Heart left ventricle (tissue), 16 donors: ENCODE measurements at places on chromosomes 13 and 19. TPM values are rescaled to one million over a fixed set of nuclear protein-coding genes. Genes with fewer than 3 reads are reported as not detected.

The ATP4A gene
- total RNA-seq = not detected

The ZNF536 gene
- 10.1 TPM for total RNA-seq

The DCT gene
- not detected for total RNA-seq

The ZNF208 gene
- 18.4 TPM for total RNA-seq

The SLC10A2 gene
- total RNA-seq = not detected

The ZNF433 gene
- total RNA-seq = 2.2 TPM

The GPI gene
- 513 TPM for total RNA-seq

The ATXN8OS gene
- total RNA-seq = not detected

The ATP8B3 gene
- total RNA-seq = 0.65 TPM

The MAP1S gene
- 22.7 TPM for total RNA-seq

The SELENOV gene
- total RNA-seq = not detected

- peak overlapping the region; percentile 100 for H3K4me3 ChIP-seq
- peaks cover 32% of the 10 kb centered on the region for H3K4me1 ChIP-seq
- DNase-seq = no peak
- no peaks in the 10 kb centered on the region for H3K27me3 ChIP-seq
Measured at GRCh38 chr19:46347985-46348384, 1.1 kb downstream of the PPP5C start.

GRCh38 chr19:3733549-3734309 lies 25.5 kb downstream of the TJP3 start:
- DNase-seq = no peak
- no peaks in the 10 kb centered on the region for H3K4me1 ChIP-seq

DNA sequence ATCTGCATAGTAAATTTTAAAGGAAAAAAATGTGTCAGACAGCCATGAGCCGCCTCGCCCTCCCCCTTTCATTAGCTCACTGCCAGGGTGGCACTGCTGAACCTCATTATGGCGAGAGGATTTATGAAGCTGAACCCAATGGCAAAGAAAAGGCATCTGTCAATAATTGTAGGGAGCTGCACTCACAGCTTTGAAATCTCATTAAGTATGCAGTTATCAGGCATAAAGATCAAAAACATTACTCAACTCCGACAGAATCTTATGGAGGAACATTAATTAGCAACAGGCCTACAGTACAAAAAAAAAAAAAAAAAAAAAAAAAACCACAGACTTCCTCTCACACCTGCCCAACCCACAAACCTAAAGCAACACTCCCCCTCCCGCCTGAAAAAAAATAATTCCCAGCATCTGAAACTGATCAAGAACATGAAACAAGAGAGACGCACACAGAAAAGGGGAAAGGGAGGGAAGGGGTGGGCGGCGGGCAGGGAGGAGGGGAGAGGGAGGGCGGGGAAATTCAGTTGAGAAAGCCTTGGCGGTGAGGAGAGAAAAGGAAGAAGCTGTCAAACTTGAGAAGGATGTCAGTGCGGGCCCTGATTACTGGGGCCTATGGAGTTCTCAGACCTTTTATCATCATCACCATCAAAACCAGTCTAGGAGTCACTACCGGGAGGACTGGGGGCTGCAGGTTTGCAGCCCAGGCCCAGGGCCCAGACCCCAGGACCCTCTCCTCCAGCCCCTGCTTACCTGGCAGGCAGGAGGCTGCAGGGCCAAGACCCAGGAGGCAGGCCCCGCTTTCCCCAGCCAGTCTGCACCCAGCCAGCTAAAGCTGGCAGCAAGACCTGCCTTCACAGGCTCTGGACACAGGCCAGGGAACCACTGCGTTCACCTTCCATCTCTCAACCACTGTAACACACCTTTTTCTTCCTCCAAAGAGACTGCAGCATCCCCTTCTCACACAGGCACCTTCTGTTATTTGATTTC lies 8.9 kb downstream of the TSHZ3 start:
- H3K27me3 ChIP-seq = no peaks in the 10 kb centered on the region
- DNase-seq = no peak
- H3K4me1 ChIP-seq = no peaks in the 10 kb centered on the region
- peak overlapping the region; percentile 49 for H3K27ac ChIP-seq
- H3K36me3 ChIP-seq = no peaks in the 10 kb centered on the region

GRCh38 chr19:19749117-19749907 lies 16.4 kb upstream of the ZNF14 start:
- no peaks in the 10 kb centered on the region for H3K4me1 ChIP-seq
- H3K36me3 ChIP-seq = no peaks in the 10 kb centered on the region
- H3K27ac ChIP-seq = no peak overlapping the region

DNA sequence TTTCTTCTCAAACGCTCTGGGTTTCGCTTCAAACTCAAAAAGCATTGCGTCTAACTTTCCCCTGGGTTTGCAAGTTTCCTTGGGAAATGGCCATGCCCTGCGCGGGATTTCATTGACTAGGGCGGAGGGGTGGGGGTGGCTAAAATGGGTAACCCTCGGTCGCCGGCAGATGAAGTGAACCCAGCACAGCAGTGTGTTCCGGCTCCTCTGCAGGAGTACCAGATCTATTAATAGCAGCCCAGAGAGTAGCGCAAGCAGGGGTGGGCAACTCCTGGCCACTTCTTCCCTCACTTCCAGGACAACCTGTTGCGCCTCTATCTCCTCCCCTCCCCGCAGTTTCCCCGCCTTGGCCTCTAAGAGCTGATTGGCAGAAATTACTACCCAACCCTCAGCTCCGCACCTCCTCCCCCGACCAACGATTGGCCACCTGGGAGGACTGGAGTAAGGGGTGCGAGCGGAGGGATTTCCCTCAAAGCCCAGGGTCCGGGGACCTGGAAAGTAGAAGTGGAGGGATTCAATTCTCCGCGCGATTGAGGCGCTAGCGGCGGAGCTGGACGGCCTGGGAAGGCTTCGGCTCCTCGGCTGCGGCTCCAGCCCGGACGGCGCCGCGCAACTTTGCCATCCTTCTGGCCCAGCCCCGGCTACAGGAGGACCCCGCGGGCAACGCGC lies at the start of gene FREM2:
Gene FREM2, plus strand, starts transcription at position 501 of the 669 bp plus-strand sequence. CDS start 268 bp downstream, outside the sequence.
- H3K27ac ChIP-seq = no peak within 1 kb of the TSS
- H3K4me1 ChIP-seq = no peaks in the 10 kb centered on the region
- H3K36me3 ChIP-seq = no peaks in the 10 kb centered on the region
- peaks cover 3% of the 10 kb centered on the region for H3K27me3 ChIP-seq
- peak within 1 kb of the TSS; percentile 34 for H3K4me3 ChIP-seq
- DNase-seq = no peak

DNA sequence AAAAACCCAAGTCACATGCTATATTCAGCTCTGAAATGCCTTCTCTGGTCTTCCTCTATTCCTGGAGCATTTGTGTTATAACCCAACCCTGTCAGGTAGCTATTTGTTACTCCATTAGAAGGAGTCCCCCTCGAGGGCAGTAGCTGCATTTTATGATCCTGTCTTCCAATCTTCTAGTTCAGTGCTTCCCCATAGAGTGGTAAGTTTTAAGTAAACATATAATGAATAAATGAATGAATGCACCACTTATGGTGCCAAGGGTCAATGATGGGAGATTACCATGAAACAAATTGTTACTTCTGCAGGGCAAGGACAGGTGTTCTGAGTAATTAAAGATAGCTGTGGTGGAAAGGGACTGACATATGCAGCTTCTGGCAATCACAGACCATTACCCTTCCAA lies 4.0 kb downstream of the RASL11A start:
- peaks cover 3% of the 10 kb centered on the region for H3K36me3 ChIP-seq
- H3K4me3 ChIP-seq = no peak overlapping the region
- H3K4me1 ChIP-seq = peaks cover 22% of the 10 kb centered on the region

DNA sequence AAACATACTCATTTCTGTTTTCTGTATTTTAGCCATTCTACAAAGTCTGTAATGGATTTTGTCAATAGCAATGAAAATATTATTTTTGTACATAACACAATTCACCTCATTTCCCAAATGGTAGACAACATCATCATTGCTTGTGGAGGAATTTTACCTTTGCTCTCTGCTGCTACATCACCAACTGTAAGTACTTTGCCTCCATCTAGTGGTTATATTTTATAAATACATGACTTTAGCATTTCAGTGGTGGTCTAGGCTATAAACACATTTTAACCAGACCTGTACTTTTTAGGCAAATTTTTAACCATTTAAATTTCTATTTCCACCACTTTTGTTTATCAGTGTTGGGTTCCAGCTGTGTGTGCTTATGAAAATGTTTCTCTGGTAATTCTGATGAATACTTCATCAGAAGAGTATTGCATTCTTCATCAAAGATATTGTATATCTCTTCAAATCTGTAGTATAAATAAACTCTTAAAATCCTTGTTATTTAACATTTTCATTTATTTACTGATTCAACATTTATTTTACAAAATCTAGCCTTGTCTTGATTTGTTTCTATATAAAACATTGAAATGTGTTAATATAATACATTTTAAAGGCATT lies 222.4 kb downstream of the NBEA start:
- peaks cover 3% of the 10 kb centered on the region for H3K4me1 ChIP-seq
- no peaks in the 10 kb centered on the region for H3K27me3 ChIP-seq
- no peaks in the 10 kb centered on the region for H3K36me3 ChIP-seq
- no peak overlapping the region for H3K4me3 ChIP-seq

- DNase-seq = peak; percentile 80
- H3K27ac ChIP-seq = peak overlapping the region; percentile 89
- peak overlapping the region; percentile 74 for H3K4me3 ChIP-seq
Measured at GRCh38 chr19:37594982-37595382, 306 bp downstream of the ZNF540 start.

DNA sequence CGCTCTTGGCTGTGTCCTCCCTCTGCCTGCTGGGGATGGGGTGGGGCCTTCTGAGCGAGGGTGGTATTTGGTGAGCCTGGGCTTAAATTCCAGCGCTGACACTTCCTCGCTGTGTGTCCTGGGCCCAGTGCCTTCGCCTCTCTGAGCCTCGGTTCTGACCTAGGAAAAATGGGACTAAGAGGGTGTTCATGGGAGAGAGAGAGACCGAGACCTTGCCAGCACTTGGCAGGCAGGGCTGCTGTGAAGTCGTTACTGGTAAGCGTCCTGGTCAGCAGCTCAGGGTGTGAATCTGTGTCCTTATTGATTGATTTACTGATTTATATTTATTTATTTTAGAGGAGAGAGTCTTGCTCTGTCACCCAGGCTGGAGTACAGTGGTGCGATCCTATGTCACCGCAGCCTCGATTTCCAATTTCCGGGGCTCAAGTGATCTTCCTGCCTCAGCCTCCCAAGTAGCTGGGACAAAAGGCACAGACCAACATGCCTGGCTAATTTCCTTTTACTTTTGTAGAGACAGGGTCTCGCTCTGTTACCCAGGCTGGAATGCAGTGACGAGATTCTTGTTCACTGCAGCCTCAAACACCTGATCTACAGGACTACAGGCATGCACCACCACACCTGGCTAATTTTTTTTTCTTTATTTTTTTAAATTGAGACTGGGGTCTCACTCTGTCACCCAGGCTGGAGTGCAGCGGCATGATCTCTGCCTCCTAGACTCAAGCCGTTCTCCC lies 2.4 kb downstream of the PKN1 start:
- peak overlapping the region; percentile 78 for H3K4me3 ChIP-seq
- peak overlapping the region; percentile 92 for H3K27ac ChIP-seq
- no peaks in the 10 kb centered on the region for H3K27me3 ChIP-seq
- H3K36me3 ChIP-seq = peaks cover 19% of the 10 kb centered on the region
- no peak for DNase-seq

DNA sequence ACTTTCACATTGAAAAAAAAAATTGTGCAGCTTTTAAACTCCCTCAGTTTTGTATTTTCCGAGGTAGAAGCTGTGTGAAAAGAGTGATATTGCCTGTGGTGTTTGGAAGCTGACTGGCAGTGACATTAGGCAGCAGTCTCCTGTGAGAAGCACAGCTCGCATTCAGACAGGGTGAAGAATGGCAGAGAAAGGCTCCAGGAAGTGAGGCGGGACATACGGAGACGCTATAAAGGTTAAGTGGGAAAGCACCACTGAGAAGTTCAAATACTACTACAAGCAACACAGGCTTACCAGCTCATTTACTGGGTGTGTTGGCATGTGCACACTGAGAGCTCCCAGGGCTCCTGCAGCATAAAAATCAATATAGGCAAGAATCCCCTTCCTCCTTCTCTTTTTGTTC lies 88.4 kb downstream of the RXFP2 start:
- no peak overlapping the region for H3K4me3 ChIP-seq
- no peaks in the 10 kb centered on the region for H3K27me3 ChIP-seq
- no peaks in the 10 kb centered on the region for H3K36me3 ChIP-seq
- no peak for DNase-seq

DNA sequence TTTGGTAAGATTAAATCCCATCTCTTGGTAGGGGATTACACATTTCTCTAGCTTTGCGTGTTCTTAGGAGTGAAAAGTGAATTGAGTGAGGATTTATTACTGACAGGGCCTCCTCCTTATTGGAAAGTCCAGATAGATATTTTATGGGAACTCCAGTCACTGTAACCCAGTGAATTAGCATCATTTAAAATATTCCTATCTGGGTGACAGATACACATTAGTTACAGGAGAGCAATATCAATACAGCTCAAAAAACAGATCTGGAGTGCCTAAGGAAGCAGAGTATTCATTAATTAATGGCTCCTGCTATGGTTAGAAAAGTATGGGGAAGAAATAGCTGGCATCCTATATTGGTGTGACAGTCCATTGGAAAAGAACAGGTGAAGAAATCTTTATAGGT lies 248.2 kb downstream of the SLITRK6 start:
- H3K36me3 ChIP-seq = no peaks in the 10 kb centered on the region
- no peaks in the 10 kb centered on the region for H3K4me1 ChIP-seq
- DNase-seq = no peak
- H3K27ac ChIP-seq = no peak overlapping the region

DNA sequence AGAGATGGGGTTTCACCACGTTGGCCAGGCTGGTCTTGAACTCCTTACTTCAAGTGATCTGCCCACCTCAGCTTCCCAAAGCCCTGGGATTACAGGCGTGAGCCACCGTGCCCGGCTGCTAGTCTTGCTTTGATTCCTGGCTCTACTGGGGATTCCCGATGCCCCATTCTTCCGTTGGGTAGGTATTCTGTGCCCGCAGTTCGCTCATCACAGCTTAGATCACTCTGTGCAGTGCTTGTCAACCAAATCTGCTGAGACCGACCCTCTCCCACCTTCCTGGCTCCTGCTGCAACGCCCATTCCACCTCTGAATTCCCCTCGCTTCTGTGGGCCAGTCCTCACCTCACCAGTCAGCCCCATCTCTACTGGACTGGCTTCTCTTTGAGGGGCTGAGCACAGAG lies 4.6 kb upstream of the ZNF414 start:
- no peak overlapping the region for H3K27ac ChIP-seq
- no peaks in the 10 kb centered on the region for H3K36me3 ChIP-seq
- DNase-seq = no peak
- H3K4me3 ChIP-seq = no peak overlapping the region

DNA sequence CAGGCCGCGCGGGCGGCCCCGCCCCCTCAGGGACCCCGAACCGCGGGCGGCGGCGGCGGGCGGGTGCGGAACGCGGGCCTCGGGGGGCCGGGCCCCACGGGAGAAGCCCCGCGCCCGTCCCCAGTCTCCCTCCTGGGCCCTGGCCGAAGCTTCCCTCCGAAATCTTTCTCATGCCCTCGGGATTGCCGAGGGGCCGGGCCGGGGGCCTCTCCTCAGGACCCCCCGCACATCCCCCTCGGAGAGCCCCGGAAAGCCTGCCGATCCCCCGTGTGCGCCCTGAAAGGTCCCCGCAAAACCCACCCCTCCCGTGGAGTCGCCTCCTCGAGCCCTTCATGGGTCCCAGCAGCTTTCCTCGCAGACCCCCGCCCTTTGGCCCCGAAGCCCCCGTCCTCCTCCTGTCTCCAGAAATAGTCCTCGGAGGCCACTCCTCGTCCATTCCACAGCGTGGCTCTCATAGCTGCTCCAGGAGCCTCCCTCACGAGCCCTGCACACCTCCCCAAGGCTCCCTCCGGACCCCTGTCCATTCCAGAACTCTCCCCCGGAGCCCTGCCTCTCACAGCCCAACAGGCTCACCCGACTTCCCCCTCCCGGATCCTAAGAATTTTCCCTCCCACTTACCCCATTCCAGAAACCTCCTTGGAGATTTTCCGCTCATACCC lies 555 bp downstream of the SAMD4B start:
- H3K27ac ChIP-seq = peak overlapping the region; percentile 76
- no peaks in the 10 kb centered on the region for H3K4me1 ChIP-seq
- H3K4me3 ChIP-seq = peak overlapping the region; percentile 80
- no peaks in the 10 kb centered on the region for H3K27me3 ChIP-seq
